ENCODE measurements at places on chromosomes 3 and 15.

DNA sequence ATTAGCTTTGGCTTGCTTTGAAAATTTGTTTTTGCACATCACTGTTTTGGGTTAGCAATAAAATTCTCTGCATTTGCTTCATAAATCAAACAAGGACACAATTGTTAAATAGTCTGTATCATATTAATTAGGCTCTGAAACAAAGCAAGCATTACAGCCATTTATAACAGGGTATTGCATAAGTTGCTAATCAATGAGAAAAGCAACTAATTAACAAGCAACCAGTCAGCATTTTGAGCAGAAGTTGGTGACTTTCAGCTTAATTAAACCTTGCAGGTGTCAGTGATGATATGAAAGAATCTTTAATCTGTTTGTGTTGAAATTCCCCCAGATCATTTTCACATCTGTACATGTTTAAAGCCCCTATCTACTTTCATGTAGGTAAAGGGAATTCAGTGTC lies 495.1 kb downstream of the IL5RA start:
- no peak for DNase-seq

DNA sequence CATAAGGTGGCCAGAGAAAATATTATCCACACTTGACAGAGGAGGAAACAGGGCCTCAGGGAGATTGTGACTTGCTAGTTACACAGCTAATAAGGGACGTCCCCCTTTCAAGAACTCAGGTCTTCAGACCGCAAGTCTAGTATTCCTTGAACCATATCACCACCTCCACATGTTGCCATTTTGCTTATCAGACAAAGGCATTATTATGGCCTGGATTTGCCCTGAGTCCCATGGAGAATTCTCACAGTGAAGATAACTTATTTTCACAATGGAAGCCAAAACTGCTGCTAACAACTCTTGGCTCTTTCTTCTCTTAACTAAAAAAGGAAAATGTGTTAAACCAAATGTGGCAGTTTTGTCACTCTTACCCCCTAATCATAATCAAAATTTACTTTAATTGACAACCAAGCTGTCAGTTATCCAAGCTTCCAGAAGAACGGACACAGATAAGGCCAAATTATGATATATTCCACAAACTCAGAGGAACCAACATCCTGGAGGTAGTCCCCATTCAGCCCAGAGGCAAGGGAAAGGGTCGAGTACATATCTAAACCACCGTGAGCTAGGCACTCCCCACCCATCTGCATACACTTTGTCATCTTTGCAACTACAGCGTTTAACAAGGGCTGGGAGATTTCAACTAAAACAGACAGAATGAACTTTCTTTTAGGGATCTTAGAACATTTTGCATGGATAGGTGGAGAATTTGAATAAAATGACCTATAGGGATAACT lies 63.6 kb upstream of the THBS1 start:
- DNase-seq: no peak

GRCh38 chr3:65114041-65114440 lies 426.2 kb upstream of the ADAMTS9 start:
- DNase-seq: no peak

DNA sequence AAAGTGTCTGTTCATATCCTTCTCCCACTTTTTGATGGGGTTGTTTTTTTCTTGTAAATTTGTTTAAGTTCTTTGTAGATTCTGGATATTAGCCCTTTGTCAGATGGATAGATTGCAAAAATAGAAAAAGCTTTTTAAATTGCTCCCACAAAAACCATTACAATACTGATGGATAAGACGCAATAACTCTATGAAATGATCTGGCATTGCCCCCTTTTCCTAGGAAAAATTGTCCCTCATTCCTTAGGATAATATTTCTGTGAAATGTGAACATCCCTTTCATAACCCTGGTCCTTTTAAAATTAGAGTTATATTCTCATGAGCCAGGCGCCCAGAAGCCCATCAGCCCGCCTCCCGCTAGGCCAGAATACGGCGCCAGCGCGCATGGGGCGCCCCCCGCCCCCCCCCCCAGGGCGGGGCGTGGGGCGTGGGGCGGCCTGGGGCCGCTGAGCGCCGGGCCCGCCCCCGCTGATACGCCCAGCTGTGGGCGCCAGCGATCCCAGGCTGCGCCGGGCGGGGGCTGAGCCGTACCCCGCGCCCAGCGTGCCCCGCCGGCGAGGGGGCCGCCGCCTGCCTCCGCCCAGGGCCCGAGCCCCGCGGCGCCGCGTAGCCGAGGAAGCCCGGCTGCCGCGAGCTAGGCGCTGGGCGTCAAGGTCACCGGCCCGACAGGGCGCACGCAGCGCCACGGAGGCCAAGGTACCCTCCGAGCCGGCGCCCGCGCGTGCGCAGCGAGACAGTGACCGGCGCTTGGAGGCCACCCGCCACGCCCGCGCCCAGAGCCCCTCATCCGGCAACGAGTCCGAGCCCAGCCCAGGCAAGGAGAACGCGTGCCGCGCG lies 11.1 kb upstream of the ROPN1B start:
- no peak for DNase-seq

DNA sequence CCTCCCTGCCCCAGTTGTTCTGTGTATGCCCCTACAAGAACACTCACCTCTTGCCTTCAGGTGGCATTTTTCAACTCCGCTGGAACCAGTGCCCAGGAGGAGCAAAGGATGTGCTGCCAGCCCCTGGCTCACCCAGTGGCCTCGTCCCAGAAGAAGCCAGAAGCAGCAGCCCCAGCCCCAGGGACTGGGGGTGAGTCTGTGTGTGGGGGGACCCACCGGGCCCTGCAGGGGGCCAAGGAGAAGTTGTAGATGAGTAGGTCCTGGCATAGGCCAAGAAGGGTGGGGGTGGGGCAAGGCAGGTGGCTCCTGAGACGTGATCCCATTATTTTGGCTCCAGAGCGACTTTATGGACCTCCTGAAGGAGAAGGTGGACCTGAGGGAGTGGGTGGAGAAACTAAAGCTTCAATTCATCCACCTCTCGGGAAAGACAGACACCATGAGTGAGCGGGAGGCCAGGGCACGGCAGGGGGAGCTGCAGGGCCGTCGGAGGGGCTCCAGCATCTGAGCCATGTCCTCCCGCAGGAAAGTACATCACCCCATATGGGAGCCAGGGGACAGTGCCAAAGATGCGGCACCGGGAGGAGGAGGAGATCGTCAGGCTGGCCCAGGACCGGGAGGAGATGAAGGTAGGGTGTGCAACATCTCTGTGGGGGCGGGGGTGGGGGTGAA lies 29.3 kb downstream of the NGRN start:
- DNase-seq: no peak

- DNase-seq: no peak
These were observed 216.0 kb downstream of the NTRK3 start for GRCh38 chr15:88040516-88040915.

DNA sequence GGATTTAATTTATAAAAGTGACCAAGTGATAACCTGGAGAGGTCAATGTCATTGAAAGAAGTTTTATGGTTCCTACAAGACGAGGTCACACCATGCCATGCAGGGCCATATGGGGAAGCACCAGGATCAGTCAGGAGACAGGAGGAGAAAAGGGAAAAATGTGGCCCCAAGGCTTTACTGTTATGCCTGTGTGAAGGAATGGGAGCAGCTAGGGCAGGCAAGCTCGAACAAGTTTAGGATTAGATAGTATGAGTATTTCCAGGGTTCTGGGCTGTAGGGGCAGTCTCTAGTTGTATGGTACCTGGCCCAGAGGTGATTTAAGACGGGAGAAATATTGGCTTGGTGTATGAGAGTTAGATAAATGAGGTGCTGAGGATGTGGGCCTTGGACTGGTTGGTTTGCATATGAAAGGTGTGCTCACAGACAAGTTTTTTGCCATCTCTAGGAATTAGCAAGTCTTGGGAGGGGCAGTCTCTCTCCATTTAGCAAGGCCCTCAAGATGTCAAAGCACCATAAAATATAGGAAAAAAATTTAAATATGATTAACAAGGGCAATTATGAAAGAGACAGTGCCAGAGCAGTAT lies 36.3 kb upstream of the DCLK3 start:
- DNase-seq: no peak

- DNase-seq: no peak
These were observed 61.4 kb downstream of the ATP10A start for GRCh38 chr15:25801586-25802284.

Data from Jurkat, Clone E6-1 (cell line).